ENCODE measurements at places on chromosomes 5 and 9. TPM values are rescaled to one million over a fixed set of nuclear protein-coding genes. Genes with fewer than 3 reads are reported as not detected.

The ERAP2 gene
- polyA plus RNA-seq = 13.8 TPM

The PIP5K1B gene
- polyA plus RNA-seq = 6.6 TPM

The IFNK gene
- not detected for polyA plus RNA-seq

DNA sequence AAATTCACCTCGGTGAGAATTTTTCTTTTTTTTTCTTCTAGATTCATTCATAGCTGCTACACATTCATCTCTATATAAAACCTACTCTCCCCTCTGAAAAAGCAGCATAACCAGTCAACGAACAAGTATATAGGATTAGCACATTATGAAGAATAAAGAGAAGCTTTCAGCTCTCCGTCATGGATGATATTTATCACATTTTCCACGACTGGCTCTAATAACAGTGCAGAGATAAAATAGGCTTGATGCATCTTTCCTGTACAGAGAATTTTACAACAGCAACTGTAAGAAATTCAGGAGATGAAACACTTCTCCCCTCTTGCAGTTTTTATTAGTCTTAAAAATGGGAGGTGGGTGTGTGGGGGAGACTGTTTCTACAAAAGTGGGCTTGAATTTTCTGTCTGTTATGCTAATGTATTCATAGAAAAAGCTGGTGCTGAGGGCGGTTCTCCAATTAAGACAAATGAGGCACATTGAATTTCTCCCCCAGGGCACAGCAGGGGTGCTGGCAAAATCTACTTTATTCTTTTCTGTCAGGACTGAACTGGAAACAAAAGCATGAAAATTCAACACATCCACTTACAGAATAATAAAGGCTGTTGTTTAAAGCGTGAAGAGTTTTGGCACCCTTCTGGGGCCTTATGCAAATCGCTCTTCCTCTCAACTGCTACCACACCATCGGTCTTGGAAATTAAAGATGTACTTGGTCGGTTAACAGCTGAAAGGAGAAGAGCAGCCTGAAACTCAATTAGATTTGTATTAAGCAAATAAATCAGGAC lies 233.9 kb upstream of the ZNF608 start:
- DNase-seq = no peak

DNA sequence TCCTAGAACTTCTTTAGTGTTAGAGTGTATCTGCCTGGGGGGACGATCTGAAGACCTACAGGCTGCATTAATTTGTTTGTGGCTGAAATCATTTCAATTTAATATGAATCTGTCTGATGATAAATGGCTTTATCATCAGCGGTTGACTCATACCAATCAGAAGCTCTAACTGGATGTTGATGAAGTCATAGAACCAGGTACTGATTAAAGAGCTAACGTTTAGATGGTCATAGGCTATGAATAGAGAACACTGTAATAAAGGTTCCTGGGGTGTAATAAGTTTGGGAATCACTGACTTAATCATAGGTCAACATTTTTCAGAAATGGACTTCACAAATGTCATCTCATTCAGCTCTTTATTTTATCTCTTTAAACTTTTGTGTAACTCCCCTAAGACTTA lies 329.9 kb downstream of the MSX2 start:
- no peak for DNase-seq

The SELENOP gene
- polyA plus RNA-seq = 466 TPM

GRCh38 chr5:26543987-26544386 lies 494.4 kb downstream of the CDH9 start:
- DNase-seq = no peak

- DNase-seq = no peak
These were observed 277.0 kb downstream of the SMARCA2 start for GRCh38 chr9:2291980-2292704.

GRCh38 chr9:100671898-100672297 lies 94.0 kb downstream of the CAVIN4 start:
- no peak for DNase-seq

DNA sequence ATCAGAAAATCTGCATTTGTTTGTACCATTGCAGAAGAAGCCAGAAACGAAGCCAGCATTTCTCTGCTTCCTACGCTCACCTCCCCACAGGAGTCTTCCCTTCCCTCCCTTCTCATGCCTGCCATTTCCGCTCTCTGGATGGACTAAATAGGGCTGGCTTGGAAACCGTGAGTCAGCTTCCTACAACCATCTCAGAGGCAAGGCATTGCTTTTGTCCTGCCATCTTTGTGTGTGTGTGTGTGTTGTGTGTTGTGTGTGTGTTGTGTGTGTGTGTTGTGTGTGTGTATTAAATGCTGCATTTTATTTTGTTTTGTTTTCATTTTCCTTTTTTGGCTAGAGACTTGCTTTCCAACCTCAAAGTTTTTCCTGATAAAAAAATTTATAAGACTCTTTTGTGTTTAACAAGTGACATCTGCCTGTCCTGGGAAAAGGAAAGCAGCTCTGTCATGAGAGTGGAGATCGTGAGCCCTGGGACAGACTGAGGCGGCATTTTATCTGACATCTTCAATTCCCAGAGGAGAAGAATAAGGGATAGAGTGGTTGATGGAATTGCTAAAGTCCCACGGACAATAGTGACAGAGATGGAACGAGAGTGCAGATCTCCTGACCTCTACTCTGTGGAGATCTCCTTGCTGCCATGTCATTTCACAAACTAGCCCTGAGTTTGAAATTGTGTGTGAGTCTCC lies 7.5 kb upstream of the EGFLAM start:
- no peak for DNase-seq

The NXNL2 gene
- polyA plus RNA-seq = 2.2 TPM

DNA sequence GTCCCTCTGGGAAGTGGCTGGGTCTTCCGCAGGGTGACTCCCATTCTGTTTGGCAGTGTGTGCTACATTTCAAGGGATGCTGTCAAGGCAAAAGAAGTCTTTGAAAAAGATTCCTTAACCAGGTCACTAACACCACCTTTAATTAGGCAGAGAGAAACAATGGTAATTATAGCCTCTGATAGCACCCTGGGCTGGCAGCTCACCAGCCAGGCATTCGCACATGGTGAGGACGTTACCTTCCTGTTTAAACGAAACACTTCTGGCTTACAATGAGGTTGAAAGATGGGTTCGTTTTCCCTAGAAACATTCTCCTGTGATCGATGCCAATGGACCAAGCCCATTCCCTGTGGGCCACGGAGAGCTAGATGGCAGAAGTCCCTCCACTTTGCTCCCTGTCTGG lies 230.1 kb upstream of the PANK3 start:
- no peak for DNase-seq

The ARSB gene
- 28.0 TPM for polyA plus RNA-seq

- DNase-seq = no peak
These were observed 461.9 kb upstream of the PAPPA start for GRCh38 chr9:115691693-115692092.

DNA sequence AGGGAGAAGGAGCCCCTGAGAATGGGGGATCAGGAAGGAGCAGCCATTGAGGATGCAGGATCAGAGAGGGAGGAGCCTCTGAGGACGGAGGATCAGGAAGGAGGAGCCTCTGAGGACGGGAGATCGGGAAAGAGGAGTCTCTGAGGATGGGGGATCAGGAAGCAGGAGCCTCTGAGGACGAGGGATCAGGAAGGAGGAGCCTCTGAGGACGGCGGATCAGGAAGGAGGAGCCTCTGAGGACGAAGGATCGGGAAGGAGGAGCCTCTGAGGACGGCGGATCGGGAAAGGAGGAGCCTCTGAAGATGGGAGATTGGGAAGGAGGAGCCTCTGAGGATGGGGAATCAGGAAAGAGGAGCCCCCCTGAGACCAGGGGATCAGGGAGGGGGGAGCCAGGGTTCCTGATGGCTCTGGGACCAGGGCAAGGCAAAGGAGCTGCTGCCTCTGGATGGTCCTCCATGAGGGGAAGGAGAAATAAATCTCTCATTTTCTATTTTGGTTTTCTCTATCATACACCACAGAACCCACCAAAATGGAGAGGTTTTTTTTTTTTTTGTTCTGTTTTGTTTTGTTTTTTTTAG lies 22.6 kb upstream of the SARDH start:
- no peak for DNase-seq

- DNase-seq = no peak
These were observed 19.6 kb downstream of the TCERG1 start for GRCh38 chr5:146466521-146467349.

- DNase-seq = no peak
These were observed 130.4 kb downstream of the PRELID2 start for GRCh38 chr5:145704724-145705123.

The PCDHGA4 gene
- 2.0 TPM for polyA plus RNA-seq

The ACER2 gene
- polyA plus RNA-seq = 8.9 TPM

- no peak for DNase-seq
These were observed 265.8 kb downstream of the MED10 start for GRCh38 chr5:6112538-6112937.

DNA sequence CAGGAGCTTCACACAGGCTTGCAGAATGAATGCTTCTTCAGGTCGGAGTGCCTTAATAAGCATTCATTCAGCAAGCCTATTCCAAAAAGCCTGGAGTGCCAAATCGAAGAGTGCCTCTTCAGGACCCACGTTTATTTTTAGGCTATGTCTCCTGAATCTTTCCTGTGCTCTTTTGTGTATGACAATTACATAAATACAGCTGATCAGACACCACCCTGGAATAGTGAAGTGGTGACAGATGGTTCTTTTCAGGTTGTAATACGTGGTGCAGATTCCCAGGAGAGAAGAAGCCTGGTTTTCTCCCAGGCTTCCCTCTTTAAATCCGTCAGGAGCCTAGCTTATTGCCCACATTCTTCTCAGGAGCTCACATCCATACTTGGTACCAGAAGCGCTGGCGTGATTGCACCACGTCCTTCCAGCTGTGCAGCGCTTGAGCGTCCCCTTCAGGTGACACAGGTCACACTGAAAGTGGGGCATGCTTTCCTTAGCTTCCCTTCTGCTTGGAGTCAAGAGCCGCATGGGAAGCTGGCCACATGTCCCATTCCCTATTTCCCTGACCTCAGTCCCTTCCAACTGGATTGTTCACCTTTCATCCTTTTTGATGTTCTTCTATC lies 123.1 kb downstream of the ADCY2 start:
- DNase-seq = no peak

The GDNF gene
- 17.7 TPM for polyA plus RNA-seq

GRCh38 chr9:133375116-133375723 lies 640 bp downstream of the SURF4 start:
- DNase-seq = no peak

DNA sequence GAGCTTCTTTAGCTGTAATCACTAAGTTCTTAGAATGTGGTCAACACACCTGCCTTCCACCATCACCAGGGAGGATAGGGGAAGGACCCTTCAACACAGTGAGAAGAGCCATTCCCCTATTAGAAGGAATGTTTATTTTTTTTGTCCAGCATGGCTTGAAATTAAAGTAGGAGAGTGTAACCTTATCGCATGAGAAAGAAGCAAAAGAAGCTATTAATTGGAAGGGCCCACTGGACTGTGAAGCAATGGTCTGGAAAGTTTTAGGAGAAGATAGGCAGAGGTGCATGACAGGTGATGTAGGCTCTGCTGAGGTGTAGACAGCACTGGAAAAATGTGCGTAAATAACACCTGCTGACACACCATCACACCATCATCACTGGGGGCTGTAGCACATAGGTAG lies 1526.0 kb downstream of the MAT2B start:
- DNase-seq = peak; percentile 1

- no peak for DNase-seq
These were observed 17.7 kb upstream of the FAM174A start for GRCh38 chr5:100517301-100517974.

DNA sequence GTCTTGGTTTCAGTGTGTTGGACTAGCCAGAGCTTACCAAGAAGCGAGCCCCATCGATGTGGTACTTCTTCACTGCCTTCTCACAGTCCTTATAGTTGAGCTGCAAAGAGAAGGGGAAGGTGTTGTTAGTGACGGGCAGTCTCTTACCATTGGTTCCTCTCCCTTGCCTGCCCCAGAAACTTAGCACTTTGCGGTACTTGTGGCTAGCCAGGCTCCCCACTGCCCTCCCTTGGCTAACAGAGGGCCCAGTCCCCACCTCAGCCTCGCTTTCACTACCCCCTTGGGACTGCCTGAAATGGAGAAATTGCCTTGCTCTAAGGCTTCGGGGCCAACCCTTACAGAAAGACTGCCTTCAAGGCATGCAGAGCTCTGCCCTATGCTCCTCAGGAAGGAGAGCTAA lies 4.3 kb downstream of the LCP2 start:
- DNase-seq = no peak

GRCh38 chr5:147857302-147858129 lies 21.0 kb upstream of the SCGB3A2 start:
- peak; percentile 37 for DNase-seq

DNA sequence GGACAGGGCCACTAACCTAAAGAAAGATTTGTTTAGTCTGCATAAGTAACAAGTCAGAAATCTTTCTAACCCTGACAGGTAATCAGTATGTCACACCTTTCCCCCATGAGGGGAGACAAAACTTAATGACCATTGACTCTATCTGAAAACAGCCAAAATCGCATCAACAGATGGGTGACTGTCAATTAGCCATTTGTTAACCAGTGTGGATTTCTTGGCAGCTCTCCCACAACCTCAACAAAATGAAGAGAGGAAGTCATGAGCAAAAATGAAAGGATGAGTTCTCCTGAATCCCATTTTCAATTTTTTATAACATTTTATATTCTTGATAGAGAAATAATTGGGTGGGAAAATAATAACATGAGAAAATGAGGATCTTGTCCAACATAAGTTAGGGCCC lies 84.6 kb upstream of the SNX2 start:
- DNase-seq = no peak

DNA sequence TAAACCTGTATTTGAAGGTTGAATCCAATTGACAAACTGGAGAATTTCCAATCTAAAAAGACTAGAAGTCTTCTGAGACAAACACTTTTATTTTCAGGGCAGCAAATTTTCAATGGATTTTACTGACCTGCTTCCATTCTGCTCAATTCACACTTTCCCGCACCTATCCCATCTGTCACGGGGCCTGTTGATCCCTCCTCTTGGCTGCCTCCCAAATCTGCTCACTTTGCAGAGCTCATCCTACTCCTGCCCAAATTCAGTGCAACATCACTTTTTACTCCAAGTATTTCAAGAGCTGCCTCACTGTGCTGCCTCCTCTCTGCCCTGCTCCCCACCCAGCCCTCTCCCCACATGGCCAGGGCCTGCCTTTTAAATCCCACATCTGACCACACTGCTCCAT lies 35.1 kb downstream of the GOLM1 start:
- DNase-seq = no peak

- DNase-seq = no peak
These were observed 9.9 kb downstream of the GNAQ start for GRCh38 chr9:78021697-78022096.

GRCh38 chr9:38677660-38678303 lies 42.2 kb downstream of the FAM240B start:
- DNase-seq = no peak

The NDST1 gene
- polyA plus RNA-seq = 65.6 TPM

The NCBP1 gene
- 54.9 TPM for polyA plus RNA-seq

DNA sequence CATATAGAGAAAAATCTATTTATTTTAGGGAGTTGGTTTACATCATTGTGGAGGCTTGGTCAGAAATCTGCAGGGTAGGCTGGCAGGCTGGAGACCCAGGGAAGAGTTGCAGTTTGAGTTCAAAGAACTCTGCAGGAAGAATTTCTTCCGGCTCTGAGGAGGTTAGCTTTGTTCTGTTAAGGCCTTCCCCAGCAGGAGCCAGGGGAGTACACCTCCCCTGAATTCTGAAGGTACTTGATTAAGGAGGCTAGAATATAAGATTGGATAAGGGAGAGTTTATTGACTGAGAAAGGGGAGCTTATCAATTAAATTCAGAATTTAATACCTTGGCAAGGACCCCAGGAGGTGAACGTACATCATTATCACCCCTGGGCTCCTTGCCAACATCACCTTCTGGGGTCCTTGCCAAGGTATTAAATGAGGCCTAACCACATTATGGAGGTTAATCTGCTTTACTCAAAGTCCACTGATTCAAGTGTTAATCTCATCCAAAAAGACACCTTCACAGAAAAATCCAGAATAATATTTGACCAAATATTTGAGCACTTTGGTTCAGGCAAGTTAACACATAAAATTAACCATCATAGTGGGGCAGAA lies 351.7 kb downstream of the CWC27 start:
- DNase-seq = no peak

The KIF4B gene
- polyA plus RNA-seq = 0.23 TPM
